ENCODE measurements at places on chromosomes 12 and 14.

GRCh38 chr14:26132061-26132645 is 465.7 kb downstream of the NOVA1 start:
- DNase-seq = no peak

GRCh38 chr14:96055753-96056508 is 16.8 kb downstream of the C14orf132 start:
- DNase-seq = no peak

- DNase-seq = no peak
Measured at GRCh38 chr14:98888927-98889835, 382.8 kb downstream of the BCL11B start.

DNA sequence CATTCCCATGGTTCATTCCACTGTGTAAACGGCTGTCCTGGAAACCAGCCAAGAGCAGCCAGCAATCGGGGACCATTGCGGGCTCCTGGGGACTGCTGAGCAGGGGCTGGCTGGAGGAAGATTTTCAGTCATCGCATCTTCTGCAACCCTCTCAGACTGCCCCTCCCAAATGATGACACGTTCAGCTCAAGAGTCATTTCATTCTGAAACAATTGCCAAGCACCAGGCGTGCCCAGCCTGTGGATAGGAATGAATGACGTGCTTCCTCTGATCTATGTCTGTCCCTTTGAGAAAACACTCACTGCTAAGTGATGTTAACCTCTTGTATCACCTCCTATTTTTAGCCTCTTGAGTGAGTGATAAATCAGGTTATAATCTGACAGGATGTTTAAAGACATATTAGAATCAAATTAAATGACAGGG is 62.0 kb downstream of the NDUFA12 start:
- peak; percentile 81 for DNase-seq

DNA sequence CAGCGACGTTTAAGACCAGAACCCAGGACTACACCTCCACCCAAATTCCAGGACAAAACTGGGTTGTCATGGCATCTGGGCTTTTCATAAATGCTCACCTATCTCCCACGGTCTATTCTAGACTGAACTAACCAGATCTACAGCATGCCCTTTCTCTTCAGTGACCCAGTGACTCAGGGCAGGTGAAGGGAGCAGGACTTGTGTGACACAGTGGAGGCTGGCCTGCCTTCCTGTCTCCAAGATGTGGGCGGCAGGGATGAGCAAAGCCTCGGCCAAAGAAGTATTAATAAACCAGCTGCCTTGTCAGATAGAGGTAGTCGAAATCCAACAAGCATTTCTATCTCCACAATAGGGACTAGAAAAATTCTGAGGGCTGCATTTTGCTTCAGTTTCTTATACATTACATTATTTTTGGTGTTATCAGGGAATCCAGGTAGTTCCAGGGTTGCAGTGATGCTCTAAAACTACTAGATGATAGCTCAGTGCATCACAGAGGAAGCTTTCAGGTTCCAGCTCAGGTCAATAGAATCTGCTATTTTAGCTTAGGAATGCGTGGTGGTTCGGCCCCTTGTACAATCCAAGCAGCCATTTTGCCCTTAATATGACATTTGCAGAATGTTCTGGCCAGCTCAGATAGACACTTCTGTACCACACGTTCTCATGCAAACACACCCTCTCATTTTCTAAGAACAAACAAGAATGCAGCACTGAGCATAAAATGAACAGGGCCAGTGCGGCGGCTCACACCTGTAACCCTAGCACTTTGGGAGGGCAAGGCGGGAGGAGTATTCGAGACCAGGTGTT is 4.2 kb upstream of the GLRX5 start:
- no peak for DNase-seq

GRCh38 chr12:79055926-79056674 is 191.5 kb downstream of the SYT1 start:
- DNase-seq = peak; percentile 2

- DNase-seq = no peak
Measured at GRCh38 chr12:47817272-47818006, 2.3 kb downstream of the HDAC7 start.

GRCh38 chr12:123617580-123617979 is 15.7 kb downstream of the DDX55 start:
- DNase-seq = no peak

DNA sequence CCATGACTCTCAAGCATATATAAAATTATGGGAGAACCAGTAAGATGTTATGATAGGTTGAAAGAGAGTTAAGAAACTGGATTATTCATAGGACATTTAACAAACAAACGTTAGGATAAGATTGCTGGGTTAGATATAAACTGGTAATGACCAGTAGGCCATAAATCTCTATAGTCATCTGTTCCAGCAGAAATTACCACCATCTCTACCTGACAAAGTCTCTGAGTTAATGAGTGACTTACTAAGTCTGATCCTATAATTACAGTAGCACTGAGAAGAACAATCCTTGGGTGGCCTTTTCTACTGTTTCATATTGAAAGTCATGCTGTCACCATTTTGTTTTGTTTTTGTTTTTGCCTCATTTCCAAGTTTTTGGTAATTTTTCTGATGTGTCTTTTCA is 136.9 kb upstream of the CNOT2 start:
- DNase-seq = no peak

GRCh38 chr12:81859521-81859920 is 100.4 kb upstream of the PPFIA2 start:
- DNase-seq = no peak

DNA sequence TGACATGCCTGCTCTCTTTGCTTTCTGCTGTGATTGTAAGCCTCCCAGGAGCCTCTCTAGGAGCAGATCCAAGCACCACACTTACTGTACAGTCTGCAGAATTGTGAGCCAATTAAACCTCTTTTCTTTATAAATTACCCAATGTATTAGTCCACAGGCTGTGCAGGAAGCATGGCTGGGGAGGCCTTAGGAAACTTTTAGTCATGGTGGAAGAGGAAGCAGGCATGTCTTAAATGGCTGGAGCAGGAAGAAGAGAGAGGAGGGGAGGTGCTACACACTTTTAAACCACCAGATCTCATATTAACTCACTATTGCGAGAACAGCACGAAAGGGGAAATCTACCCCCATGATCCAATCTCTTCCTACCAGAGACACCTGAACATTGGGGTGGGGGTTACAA is 108.9 kb downstream of the DERA start:
- no peak for DNase-seq

DNA sequence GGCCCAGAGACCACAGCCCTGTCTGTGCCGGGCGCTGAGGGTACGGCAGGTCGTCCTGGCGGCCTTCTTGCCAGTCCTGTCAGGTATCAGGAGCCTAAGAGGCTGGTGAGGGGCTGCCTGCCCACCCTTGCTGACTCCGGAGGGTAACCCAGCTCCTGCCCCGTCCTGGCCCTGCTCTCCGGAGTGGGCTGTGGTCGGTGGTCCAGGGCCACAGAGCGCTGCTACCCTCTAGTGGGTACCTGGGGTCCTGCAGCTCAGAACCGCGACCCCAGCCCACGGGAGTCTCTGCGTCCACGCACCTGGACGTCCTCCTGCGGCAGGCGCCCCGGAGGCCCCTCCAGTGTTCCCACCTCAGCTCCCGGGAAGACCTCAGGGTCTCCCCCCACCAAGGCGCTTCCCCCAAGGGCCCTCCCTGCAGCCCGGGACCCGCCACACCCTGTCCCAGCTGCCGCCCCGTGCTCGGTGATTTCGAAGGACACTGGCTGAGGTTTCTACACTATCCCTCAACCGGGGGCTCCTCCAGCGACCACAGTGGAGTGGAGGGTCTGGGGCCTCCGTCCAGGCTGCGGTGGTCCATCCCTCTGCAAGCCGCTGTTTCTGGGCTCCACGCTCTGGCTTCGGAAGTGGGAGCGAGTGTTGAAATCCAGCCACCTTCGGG is 75.9 kb upstream of the FBRSL1 start:
- no peak for DNase-seq

DNA sequence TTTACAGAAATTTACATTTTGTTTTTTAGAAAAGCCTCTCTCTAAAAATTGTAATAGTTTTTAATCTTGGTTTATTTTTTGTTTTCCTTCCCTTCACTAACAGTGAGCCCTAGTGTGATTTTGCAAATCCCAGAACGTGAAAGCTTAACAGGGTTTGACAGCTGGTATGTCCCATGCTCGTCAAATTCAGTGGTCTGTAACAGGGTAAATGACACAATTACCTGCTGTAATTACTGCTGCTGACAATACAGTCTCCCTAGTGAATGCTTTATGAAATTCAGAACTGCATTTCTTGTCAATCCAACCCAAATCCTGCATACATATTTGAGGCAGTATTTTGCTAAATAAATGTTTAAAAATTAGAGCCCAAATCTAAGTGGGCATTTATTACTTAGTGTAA is 249.2 kb downstream of the NELL2 start:
- DNase-seq = no peak

DNA sequence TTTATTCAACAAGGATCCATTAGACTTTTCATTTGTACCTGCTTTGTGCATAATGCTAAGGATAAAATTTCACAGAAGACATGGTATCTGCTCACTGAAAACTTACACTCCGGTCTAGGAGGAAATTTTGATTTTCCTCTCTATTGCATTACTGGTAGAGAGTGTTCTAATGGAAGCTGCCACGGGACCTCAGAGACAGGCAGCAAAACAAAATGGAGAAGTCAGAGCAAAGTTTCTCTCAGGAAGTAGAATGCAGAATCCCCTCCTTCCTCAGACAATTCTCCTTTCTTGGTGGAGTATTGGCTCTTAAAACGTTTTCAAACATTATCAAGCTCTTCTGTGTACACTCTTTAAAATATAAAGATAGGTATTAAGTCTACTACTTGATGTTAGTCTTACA is 12.3 kb downstream of the CLEC2B start:
- DNase-seq = no peak

- DNase-seq = no peak
Measured at GRCh38 chr14:100294213-100294962, 11.9 kb downstream of the SLC25A29 start.

DNA sequence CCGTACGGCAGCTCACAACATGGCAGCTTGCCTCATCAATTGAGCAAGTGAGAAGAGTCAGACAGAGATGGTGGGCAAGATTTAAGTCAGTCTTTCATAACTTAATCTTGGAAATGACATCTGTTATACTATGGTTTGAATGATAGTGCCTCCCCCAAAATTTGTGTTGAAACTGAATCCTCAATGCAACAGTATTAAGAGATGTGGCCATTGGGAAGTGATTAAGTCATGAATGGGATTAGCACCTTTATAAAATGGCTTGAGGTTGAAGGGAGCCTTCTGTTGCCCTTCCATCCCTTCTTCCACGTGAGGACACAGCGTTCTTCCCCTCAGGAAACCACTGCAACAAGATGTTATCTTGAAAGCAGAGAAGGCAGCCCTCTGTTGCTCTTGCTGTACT is 124.2 kb downstream of the C12orf75 start:
- no peak for DNase-seq

DNA sequence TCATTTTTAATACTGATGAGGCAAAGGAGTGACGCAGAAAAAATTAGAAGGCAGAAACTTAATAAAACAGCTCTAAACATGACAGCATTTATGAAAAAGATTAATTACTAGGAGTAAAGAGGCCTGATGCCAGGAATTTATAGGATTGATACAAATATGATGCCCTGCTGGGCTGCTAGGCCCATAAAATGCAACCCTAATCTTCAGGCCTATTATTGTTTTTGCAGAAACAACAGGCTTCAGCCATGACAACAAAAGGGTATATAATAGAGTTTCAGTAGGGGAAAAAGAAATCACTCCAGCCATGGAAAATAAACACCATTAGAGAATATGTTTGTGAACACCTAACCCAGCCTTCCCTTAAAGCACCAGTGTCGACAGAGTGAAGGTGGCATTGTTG is 50.6 kb downstream of the OTX2 start:
- no peak for DNase-seq

GRCh38 chr14:51488569-51489220 is 163.0 kb upstream of the FRMD6 start:
- DNase-seq = no peak

- no peak for DNase-seq
Measured at GRCh38 chr14:101359221-101360053, 201.9 kb upstream of the DIO3 start.

DNA sequence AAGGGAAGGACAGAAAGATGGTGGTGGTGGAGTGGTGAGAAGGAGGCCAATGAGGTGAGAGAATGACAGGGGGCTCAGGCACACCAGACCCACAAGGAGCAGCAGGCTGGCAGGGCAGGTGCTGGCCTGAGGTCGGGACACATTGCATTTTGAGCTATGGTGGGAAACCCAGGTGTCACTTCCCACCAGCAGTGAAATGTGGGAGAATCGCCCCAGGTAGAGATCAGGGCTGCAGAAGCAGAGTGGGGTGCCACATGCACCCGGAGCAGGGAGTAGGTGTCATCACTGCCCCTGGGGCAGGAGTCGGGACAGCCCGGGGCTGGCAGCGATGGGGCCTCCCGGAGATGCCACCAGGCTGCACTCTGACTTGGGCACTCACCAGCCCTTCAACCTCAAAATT is 315.8 kb downstream of the BCL11B start:
- no peak for DNase-seq

DNA sequence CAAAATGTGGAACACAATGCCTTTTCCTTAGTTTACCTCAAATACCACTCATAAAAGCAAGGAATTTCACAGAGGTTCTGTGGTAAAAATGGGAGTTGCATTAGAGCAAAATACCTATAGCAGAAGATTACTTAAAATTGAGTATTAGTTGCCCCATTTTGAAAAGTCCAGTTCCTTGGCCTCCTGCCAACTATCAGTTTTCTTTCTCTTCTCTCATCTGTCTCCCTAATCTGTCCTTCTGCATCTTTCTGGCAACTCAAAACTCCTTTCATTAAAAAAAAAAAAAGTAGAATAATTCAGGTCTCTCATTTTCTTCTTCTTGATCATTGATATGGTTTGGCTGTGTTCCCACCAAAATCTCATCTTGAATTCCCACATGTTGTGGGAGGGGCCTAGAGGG is 127.3 kb downstream of the ATP23 start:
- DNase-seq = no peak

DNA sequence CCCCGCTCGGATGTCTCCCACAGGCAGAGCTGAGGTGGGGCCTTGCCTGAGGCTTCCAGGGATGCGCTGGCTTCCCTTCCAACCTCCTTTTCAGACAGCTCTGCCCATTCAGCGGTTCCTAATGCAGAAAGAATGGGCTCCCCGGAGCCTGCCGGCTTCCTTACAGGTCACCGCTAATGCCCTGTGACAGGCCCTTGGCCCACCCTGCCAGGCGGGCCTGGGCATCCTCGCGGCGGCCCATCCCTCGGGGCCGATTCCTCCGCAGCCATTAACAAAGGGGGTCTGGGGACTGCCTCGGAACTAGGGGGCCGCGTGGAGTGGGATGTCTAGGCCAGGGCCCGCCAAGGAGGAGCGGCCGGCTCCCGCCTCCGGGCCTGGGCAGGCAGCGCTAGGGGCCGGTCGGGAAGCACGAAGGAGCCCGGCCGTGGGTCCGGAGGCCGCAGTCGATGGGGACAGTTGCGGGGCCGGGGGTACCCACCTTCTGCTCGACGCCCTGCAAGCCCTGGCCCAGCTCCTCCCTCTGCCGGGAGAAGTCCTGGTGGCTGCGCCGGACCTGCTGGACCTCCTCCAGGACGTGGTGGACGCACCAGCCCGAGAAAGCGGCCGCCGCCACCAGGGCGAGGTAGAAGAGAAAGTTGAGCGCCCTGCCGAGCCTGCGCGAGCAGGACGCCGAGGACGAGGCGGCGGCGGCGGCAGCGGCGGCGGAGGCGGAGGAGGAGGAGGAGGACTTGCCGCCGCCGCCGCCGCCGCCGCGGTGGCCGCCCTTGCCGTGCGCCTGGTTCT is 738 bp downstream of the CKAP4 start:
- DNase-seq = peak; percentile 76

GRCh38 chr12:103279444-103279843 is 216.3 kb downstream of the C12orf42 start:
- no peak for DNase-seq

Data from hepatic stellate cell (primary cell).